Stimulated activated CD8-positive, alpha-beta memory T cell treated with anti-CD3 and anti-CD28 coated beads, Interleukin-7, amount 100 ng/mL, for 4 hours (primary cell): ENCODE measurements at places on chromosomes 12 and 14.

DNA sequence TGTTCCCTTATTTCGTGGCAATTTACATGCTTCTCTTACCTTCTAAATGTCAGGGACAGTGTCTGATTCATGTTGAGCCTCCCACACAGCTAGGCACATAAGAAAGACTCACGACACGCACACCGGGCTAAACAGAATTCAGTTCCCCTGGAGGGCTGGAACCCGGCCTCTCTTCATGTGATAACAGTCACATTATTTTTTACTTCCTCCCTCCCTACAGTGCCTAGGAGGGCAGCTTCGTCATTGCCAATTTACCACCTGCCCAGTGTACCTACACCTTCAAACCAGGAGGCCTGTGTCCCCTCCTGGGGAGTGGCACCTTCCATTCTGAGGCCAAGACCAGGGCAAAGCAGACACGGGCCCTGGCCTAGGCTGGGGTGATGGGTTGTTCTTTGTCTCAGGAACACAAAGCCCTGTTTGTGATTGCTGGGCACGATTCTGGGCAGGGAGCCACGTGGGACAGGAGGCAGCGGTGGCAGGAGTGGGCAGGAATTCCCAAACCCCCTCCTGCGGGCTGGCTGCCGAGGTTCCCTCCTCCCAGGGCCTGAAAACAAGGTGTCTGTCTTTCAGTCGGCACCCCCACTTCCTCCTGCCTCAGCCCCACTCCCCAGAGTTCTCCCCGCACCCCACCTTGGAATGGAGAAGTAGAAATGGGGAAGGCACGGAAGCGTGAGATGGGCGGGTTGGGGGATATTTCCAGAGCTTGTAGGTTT is 6.8 kb upstream of the RASAL1 start:
- no peak for DNase-seq

- DNase-seq, result no peak
Measured at GRCh38 chr12:55644591-55644990, 7.9 kb downstream of the OR10P1 start.

DNA sequence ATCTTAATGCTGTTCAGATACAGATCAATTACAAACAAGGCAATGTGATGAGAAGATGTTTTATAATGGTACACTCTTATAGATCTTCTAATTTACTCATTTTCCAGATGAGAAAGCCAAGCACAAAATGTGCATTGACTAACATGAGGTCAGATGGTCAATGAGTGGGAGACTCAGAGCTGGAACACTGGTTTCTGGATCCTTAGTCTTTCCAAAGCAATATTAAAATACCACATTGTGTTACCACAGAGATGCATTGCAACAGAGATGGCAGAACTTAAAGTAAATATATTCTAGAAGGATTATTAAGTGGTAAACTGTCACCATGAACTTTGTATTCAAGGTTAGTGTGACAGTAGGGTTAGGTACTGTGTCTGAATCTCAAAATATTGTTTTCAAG is 113.6 kb downstream of the SLC15A5 start:
- DNase-seq, result no peak

- DNase-seq, result no peak
Measured at GRCh38 chr12:24848941-24849477, 99.9 kb downstream of the BCAT1 start.

- no peak for DNase-seq
Measured at GRCh38 chr12:123576611-123577010, 7.7 kb upstream of the TMED2 start.

- DNase-seq, result peak; percentile 38
Measured at GRCh38 chr14:105363847-105364708, 34.3 kb upstream of the TEX22 start.
